PC-3 (cell line): ENCODE measurements at places on chromosomes 6 and 20. TPM values are rescaled to one million over a fixed set of nuclear protein-coding genes. Genes with fewer than 3 reads are reported as not detected.
A peak's percentile ranks its signal among the peaks of the same experiment; 100 is the strongest.

TTK gene
- total RNA-seq, result 38.9 and 39.0 TPM in 2 replicates

APOM gene
- total RNA-seq, result 1.6 and 2.2 TPM in 2 replicates

BACH2 gene
- total RNA-seq, result 4.8 and 7.0 TPM in 2 replicates

GRCh38 chr20:22574545-22575086 lies 9.8 kb downstream of the FOXA2 start:
- DNase-seq, result peak; percentile 24

DNA sequence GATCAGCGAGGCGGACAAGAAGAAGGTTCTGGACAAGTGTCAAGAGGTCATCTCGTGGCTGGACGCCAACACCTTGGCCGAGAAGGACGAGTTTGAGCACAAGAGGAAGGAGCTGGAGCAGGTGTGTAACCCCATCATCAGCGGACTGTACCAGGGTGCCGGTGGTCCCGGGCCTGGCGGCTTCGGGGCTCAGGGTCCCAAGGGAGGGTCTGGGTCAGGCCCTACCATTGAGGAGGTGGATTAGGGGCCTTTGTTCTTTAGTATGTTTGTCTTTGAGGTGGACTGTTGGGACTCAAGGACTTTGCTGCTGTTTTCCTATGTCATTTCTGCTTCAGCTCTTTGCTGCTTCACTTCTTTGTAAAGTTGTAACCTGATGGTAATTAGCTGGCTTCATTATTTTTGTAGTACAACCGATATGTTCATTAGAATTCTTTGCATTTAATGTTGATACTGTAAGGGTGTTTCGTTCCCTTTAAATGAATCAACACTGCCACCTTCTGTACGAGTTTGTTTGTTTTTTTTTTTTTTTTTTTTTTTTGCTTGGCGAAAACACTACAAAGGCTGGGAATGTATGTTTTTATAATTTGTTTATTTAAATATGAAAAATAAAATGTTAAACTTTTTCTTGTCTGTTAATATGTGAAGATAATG lies 2.2 kb downstream of the HSPA1B start:
- peak; percentile 65 for DNase-seq

DNA sequence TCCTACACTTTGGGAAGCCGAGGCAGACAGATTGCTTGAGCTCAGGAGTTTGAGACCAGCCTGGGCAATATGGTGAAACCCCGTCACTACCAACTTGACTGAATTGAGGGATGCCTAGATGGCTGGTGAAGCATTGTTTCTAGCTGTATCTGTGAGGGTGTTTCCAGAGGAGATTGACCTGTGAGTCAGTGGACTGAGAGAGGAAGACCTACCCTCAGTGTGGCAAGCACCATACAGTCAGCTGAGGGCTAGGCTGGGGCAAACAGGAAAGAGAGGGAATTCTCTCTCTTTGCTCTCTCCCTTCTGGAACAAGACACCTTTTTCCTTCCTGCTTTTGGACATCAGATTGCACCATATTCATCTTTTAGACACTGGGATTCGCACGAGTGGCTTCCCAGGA lies 3.7 kb upstream of the ZUP1 start:
- no peak for DNase-seq

- no peak for DNase-seq
Measured at GRCh38 chr20:45426320-45427016, 10.5 kb downstream of the PIGT start.

GRCh38 chr20:36670665-36671357 lies 24.8 kb upstream of the SLA2 start:
- DNase-seq, result no peak

MACROD2 gene
- total RNA-seq, result 3.1 and 11.5 TPM in 2 replicates

MTFR2 gene
- 6.2 and 12.4 TPM in 2 replicates for total RNA-seq

- DNase-seq, result no peak
Measured at GRCh38 chr6:45156075-45156474, 172.1 kb upstream of the RUNX2 start.

TRIM10 gene
- not detected in 2 replicates for total RNA-seq

DNA sequence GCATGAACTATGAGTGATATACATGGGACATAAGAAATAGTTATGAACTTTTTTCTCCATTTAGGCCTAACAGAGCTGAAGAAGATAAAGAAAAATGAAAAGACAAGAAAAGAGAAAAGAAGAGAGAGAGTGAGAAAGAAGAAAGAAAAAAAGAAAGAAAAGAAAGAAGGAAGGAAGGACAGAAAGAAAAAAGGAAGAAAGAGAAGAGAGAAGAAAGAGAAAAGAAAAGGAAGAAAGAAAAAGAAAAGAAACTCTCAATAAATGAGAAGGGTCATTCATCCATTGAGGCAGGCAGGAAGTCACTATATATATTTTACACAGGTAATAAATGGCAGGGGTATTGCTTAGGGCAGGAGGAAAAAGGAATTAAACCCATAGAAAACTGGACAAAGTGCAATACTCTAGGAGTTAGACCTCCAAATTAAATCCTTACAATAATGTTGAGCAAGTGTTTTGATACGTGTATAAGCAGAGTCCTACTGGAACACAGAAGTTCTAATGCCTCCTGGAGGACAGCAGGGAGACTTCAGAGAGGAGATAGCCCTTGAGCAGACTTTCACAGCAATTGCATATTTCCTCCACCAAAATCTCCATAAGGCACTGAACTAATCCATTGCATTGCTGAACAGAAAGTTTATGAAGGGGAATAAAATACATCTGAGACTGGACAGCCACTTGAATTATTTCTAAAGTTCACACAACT lies 86.4 kb upstream of the TENT5A start:
- no peak for DNase-seq

GRCh38 chr20:4522310-4522709 lies 199.4 kb upstream of the PRND start:
- no peak for DNase-seq

BANF2 gene
- not detected in 2 replicates for total RNA-seq

DNA sequence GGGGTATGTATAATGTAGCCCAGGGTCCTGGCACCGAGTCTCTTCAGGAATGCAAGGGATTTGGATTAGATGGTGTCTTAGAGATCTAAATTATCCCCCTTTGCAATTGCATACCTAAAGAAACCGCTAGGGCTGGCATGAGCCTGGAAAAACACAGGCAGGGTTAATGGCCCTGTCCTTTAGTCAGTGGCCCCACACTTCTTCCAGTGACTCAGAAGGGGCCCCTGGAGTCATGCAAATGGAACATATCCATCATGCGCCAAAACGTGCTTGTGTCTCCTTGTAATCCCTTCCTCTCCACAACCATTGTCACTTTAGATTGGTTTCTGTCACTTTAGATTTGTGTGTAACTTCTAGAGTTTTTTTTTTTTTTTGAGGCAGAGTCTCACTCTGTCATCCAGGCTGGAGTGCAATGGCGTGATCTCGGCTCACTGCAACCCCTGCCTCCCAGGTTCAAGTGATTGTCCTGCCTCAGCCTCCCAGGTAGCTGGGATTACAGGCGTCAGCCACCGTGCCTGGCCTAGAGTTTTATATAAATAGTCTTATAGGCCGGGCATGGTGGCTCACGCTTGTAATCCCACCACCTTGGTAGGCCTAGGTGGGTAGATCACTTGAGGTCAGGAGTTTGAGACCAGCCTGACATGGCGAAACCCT lies 8.7 kb upstream of the MYBL2 start:
- peak; percentile 53 for DNase-seq

CFAP61 gene
- not detected in 2 replicates for total RNA-seq

- no peak for DNase-seq
Measured at GRCh38 chr20:34951652-34952051, 4.0 kb downstream of the GSS start.

ANKS1A gene
- total RNA-seq, result 18.8 and 21.3 TPM in 2 replicates
